ENCODE measurements at places on chromosomes 7 and 10.

DNA sequence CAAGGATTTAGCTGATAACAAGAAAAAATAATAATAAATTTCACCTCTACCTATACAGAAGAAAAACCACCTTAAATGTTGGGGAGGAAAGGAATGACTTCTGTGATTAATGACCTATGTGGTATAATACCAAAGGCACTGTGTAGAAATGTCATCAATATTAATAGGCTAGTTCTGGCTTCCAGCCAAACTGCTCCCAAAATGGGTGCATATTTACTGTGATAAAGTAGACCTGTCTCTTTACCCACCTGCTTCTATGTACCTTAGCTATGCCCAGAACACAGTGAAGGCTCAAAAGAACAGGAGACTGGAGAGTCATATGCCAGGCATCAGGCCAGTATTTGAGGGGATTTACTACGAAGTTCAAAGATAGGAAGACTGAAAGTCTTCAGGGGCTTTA lies 76.0 kb downstream of the ATE1 start:
- peak; percentile 57 for DNase-seq

DNA sequence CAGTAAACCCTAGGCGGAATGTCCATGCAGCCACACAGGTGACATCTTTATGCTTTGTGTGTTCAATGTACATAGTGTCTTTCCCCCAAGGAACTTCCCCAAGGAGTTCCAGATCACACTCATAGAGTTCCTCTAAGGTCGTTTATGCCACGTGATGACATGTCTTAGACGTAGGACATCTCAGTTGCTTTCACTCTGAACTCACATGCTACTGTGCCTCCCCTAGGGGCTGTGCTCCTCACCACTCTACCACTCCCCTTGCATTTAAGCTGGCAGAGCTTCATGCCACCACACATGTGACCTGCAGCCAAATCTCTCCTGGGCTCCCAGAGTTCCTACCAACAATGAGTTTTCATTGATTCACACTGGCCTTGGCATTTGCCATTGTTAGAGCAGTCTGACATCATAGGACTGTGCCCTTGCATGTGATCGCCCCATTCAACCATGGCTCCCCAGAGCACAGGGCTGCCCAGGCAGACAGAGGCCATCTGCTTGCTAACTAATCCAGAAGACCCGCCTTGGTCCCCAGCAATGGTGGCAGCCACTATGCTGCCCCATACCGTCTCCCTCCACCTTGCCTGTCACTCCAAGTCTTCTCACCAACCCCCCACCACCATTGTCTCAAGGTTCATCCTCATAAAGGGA lies 95.3 kb upstream of the MACROH2A2 start:
- no peak for DNase-seq

DNA sequence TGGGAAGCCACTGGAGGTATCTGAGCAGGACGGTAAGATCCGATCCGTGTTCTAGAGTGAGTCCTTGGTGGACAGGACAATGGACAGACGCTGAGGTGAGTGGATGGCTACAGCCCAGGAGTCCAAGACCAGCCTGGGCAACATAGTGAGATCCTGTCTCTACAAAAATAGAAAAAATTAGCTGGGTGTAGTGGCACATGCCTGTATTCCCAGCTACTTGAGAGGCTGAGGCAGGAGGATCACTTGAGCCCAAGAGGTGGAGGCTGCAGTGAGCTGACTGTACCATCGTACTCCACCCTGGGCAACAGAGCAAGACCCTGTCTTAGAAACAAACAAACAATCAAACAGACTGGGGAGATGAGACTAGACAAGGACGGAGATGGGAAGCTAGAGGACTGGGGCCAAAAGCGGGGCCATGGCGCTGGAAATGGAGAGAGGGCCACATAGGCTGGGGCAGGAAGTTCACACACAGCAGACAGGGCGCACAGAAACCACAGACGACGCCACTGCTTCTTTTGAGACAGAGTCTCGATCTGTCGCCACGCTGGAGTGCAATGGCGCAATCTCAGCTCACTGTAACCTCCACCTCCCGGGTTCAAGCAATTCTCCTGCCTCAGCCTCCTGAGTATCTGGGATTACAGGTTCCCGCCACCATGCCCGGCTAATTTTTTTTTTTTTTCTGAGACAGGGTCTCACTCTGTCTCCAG lies 24.7 kb downstream of the DAGLB start:
- no peak for DNase-seq

- peak; percentile 71 for DNase-seq
Measured at GRCh38 chr10:91627344-91628102, 5.3 kb downstream of the PPP1R3C start.

DNA sequence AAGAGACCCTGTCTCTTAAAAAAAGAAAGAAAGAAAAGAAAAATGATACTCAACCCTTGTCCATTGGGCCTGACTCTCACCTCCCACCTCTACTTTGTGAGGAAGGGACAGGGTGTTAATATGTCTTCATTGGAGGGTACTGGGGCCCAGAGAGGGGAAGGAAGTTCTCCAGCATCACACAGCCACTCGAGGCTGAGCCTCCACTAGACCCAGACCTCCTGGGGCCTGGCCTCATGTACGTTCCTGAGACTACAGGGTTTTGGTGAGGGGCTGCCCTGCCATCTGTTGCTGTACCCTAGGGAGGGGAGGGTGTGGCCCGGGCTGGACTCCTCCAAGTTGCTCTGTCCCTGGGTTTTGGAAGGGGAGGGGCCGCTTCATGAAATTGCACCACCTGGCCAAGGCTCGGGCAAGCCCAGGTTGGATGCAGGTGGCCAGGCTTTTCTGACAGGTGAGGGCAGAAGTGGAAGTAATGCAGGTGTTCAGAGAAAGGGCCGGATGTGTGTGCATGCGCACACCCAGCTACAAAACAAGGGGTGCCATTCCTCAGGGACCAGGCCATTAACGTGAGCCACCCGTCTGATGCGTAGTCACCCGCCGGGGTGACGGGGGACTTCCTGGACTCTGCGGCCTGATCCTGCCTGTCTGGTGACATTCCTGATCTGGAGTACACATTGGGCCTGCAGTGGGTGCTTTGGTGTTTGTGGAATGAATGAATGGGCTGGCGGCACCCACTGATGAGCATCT lies 21.7 kb downstream of the GTF2IRD1 start:
- no peak for DNase-seq

- peak; percentile 94 for DNase-seq
Measured at GRCh38 chr7:45978010-45978681, 57.1 kb upstream of the IGFBP3 start.

DNA sequence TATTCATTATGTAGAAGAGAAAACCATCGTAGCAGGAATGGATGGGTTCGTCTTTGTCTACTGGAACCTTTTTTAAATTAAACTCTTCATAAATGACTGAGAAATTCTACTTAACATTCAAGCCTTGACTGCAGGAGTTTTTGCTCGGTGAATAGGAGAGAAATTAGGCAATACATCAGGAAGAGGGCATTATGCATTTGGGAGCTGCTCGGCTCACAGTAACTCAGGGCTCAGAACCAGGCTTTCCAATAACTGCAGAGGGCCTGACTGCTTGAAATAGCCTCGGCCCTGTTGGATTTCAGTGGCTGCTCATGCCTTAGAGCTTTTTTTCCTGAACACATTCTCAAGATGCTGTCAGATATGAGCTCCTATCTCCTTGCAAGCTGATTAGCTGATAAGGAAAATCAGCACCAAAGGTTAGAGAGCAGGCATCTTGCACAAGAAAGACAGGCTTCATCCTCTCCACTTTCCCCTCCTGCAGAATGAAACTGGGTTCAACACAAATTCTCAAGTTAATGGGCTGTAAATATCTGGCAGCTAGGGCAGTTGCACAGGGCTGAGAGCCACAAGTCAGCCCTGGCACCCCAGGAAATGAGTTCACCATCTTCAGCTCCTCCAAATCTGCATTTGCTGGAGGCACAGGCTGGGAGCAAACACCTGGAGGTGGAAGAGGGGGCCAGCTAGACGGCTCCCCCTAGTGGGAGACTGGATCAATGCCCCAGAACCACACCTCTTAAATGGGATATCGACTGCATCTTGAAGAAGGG lies 24.3 kb downstream of the TECTB start:
- DNase-seq: peak; percentile 50

GRCh38 chr10:102781921-102782557 lies 38.3 kb downstream of the WBP1L start:
- DNase-seq: peak; percentile 64

DNA sequence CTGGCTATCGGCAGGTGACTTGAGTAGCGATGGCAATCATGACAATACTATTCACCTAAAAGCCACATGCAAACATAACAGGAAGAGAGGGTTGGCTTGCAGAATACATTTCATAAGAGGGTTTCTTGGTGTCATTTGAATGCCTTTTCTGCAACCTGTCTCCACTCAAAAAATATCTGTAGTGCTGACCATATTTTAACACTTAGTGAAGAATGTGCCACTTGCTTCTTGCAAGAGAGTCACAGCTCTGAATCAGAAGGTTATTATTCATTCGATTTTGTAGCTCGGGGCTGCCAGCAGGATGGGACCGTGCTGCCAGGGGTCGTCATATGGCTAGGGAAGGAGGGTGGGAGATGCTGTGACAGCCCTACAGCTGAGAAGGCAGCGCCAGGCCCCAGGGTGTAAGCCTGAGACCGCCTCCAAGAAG lies 152.0 kb upstream of the PITRM1 start:
- DNase-seq: no peak

GRCh38 chr7:44990109-44991023 lies 9.6 kb upstream of the CCM2 start:
- peak; percentile 77 for DNase-seq

DNA sequence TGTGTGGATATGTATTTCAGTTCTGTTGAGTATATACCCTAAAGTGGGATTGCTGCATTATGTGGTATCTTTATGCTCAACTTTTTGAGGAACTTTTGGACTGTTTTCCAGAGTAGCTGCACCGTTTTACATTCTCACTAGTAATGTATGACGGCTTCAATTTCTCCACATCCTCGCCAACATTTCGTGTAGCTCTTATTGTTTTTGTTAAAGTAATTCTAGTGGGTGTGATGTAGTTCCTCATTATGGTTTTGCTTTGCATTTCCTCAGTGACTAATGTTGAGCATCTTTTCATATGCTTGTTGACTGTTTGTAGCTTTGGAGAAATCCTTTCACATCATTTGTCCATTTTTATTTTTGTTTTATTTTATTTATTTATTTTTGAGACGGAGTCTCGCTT lies 4.5 kb downstream of the STMP1 start:
- no peak for DNase-seq

GRCh38 chr10:3497581-3497980 lies 287.4 kb downstream of the KLF6 start:
- DNase-seq: no peak

Data from umbilical cord (tissue), 2 donors.